ENCODE measurements at places on chromosomes 1 and 21.

DNA sequence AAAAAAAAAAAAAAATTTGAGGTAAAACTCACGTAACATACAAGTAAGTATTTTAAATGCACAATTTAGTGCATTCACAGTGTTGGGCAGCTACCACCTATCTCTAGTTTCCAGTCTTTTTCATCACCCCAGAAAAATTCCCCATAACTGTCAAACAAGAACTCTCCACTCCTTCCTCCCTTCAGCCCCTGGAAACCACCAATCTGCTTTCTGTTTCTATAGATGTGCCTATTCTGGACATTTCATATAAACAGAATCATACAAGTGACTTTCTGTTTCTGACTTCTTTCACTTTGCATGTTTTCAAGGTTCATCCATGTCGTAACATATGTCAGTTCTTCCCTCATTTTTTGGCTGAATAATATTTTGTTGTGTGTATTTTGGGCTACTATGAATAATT lies 24.9 kb upstream of the ETS2 start:
- DNase-seq = no peak

GRCh38 chr1:17857996-17858395 lies 102.9 kb downstream of the ACTL8 start:
- DNase-seq = no peak

DNA sequence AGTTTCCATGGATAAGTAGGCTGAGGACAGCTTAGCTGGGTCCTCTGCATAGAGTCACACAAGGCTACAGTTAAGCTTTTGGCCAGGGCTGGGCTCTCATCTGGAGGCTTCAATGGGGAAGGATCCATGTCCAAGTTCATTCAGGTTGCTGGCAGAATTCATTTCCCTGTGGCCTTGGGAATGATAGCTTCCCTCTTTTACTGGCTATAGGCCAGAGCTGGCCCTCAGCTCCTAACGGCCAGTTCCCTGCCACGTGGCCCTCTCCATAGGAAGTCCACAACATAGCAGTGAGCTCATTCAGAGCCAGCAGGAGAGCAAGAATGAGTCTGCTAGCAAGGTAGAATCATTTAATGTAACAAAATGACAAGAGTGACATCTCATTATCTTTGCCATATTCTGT lies 15.1 kb upstream of the PODN start:
- no peak for DNase-seq

DNA sequence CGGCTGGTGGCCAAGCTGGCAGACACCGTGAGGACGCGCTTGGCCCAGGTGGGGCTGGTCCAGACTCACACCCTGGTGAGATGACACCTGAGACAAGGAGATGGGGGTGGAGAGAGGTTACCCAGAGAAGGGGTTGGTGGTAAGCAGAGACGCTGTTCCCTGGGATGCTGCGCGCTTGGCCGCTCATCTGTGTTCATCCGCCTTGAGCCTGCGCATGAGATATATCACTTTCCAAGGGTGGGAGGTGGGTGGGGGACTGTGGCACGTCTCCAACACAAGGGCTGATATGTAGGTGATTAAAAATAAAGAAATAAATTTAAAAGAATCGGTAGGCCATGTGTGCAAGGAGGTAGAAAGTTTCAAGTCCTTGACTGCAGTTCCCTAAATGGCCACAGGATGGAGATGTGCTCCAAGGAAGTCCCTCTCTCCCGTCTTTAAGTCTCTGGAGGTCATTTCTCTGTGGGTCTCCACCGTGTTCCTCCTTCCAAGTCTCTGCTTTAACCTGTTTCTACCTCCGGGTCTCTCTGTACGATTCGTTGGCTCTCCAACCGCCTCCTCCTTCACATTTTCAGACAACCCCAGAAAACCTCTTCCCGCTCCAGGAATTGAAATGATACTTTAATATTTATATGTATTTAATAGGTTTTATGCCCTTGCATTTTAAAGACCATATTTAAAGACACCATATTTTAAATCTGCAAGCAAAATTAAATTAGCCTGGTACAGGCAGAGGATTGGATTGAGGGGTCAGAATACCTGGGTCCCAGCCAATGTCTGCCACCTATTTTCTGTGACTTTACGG lies 4.5 kb downstream of the TTC24 start:
- DNase-seq = peak; percentile 82

GRCh38 chr1:88036345-88037014 lies 647.6 kb upstream of the PKN2 start:
- DNase-seq = no peak

DNA sequence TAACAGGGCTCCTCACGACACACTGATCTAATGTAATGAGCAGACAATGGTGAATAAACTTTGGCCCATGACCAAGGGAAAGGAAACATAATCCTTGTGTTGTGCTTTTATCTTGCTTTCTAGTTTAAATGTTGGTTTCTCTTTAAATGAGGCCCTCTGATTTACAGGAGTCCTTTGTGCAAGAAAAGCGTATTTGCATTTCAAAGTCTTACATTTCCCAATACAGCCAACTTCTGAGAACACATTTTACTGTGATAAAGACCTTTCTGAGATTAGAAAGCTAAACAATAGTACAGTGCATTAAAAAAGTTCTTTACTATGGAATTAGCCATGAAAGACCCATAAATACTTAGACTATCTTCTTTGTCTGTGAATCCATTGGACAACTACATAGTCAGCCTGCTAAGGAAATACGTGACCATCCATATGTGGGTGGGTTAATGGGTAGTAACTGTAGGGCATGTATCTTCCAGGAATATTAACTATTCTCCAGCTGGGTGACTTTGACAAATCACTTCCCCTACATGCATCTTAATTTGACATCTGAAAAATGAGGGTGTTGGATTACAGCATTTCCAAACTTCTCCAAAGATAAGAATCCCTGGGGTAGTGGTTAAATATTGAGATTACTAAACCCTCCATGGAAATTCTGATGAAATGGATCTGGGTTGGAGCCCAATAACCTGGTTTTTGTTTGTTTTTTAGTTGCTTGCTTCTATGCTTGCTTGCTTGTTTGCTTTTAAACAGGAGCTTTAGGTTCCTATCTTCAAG lies 50.3 kb upstream of the USP1 start:
- no peak for DNase-seq

Data from activated naive CD8-positive, alpha-beta T cell treated with anti-CD3 and anti-CD28 coated beads, Interleukin-2, amount 50 U/mL, for 24 hours (primary cell).